ENCODE measurements at places on chromosomes 7 and 10. TPM values are rescaled to one million over a fixed set of nuclear protein-coding genes. Genes with fewer than 3 reads are reported as not detected.

TLL2 gene
- not detected for total RNA-seq

DRGX gene
- total RNA-seq: not detected

RBM20 gene
- total RNA-seq: 2.8 TPM

FZD8 gene
- 14.9 TPM for total RNA-seq

MYPN gene
- 0.79 TPM for total RNA-seq

PTTG1IP2 gene
- total RNA-seq: not detected

HOXA10 gene
- 39.9 TPM for total RNA-seq

TET1 gene
- total RNA-seq: 3.3 TPM

SRRM3 gene
- total RNA-seq: not detected

ATG9B gene
- not detected for total RNA-seq

RBP4 gene
- total RNA-seq: 3.4 TPM

GRM8 gene
- 0.68 TPM for total RNA-seq

TMEM178B gene
- 0.37 TPM for total RNA-seq

ANKRD2 gene
- total RNA-seq: not detected

NEUROD6 gene
- not detected for total RNA-seq

GIMAP8 gene
- 1.5 TPM for total RNA-seq

ZNF467 gene
- 5.6 TPM for total RNA-seq

NODAL gene
- not detected for total RNA-seq

WNT2 gene
- total RNA-seq: not detected

CACNA2D1 gene
- total RNA-seq: 11.0 TPM

TPK1 gene
- 1.4 TPM for total RNA-seq
